Osteocyte (in vitro differentiated cells): ENCODE measurements at places on chromosomes 7 and 10.
A peak's percentile ranks its signal among the peaks of the same experiment; 100 is the strongest.

DNA sequence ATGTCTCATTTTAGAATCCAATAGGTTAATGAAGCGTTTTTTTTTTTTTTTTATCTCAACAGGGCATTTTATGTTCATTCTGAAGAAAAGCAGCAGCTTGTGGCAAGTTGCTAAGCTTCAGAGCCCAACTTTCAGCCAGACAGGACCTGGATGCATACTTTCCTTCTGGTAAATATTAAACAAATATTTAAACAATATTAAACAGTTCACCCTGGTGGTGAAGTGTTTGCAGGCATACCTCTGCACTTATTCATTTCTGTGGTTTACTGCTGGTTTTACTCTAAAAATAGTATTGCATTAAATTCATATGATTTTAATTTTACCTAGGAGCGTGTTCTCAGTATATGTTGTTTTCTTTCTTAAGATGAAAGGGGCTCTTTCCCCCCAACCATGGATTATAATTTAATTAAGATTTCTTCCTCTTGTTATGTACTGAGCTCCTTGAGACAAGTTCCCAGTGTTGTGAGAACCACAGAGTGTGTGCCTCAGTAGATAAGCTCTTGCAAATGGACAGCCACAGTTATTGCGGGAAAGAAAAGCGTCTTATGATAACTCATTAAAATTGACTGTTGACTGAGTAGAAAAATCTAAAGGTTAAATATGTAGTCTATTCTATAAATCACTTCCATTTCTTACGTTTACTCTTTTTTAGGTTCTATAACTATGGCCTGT is 155.8 kb downstream of the MALRD1 start:
- no peak for DNase-seq

GRCh38 chr10:18675086-18675801 is 16.0 kb downstream of the ARL5B start:
- DNase-seq = no peak

DNA sequence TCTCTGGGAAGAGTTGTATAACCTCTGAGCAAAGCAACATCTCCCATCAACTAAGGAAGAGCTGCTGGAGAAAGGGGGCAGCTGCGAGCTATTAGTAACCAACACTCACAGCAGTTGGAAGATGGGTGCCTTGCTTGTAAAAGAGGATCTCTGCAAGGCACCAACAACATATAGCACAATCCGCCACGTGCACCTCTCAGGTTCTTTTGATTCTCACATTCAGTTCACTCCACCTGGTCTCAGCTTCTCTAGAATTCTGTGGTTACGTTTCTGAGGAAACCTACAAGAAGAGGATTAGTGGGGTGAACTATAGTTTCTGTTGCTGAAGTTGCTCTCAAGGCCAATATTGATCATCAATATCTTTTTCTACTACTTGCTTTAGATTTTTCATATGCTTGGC is 117.1 kb downstream of the RPS24 start:
- DNase-seq = no peak

DNA sequence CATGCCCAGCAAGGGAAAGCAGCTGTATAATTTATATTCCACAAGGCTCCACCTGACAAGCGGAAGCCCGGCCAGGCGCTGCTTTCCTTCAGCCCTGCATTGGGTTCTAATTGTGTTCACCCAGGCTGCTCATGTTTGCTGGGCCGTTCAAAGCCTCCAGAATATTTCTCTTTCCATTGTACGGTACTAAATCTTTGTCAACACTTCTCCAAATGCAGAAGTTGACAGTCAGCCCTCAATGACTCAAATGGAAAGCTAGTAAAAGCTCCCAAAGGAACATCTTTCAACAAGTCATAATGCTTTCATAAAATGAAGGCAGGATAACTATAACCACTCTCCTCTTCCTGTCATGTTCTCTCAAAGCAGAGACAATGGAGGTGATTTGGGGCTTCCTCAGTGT is 17.8 kb upstream of the CPXM2 start:
- DNase-seq = no peak

DNA sequence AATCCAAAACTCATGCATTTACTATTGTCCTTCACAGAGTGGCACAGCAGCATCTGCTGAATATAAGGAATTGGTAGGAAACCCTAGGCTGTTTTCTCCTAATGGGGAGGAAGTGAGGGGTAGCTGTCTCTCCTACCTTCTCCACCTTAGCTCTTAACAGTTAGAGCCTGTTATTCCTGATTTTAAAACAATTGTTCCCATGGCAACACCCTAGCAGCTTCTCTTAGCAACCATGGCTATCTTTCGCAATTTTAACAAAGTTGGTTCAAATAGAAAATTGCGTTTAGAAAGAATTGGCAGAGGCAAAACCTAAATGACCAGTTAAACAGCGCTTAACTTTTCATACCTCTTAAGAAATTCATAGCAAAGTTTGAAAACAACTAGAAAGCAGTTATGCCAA is 603.4 kb upstream of the AUTS2 start:
- DNase-seq = no peak

DNA sequence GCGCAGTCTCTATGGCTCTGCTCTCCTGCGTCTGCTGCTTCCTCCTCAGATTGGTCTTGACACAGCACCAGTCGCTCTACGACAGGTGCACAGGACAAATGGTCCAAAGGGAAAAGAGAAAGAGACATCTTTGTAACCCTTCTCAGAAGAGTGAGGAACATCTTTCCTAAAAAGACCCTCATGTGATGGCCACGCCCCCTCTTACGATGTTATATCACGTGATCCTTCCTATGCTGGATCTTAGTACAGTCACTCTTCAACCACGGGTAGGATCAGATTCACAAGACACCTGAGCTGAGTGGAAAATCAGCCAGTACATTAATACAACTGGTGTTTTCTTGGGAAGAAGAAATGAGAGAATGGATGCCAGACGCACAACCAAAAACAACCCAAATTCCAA is 262.2 kb upstream of the CELF2 start:
- no peak for DNase-seq

DNA sequence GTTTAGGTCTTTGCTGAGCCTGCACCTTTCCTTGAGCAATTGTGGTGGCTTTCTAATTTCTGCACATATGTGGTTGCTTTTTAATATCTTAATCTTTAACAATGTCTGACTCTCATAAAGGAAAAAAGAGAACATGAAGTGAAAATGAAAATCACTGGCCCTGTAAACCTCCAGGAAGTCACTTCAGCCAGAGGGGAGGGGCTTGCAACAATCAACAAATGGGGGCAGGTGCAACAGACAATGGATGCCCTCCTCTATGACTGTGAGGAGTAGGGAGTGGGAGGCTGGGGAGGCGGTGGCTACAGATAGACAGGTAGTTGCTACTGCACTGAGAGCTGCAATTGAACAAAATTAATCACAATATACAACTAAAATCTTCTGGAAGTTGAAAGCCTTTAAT is 1377.4 kb downstream of the XPNPEP1 start:
- DNase-seq = no peak

GRCh38 chr10:125160856-125161706 is 718 bp upstream of the CTBP2 start:
- peak; percentile 88 for DNase-seq

GRCh38 chr10:110773693-110774068 is 98.0 kb upstream of the PDCD4 start:
- no peak for DNase-seq

DNA sequence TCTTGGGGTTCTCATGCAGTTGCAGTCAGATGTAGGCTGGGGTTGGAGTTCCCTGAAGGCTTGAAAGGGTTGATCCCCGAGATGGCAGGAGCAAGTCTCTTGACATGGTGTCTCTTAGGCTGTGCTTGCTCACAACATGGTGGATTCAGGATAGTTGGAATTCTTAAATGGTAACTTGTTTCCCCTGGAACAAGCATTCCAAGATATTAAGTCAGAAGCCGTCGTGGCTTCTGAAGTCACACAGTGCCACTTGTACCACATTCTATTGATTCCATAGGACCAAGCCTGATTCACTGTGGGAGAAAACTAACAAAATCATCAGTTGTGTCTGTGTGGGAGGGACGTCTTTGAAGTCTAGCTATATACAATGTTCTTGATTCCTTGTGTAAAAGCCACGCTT is 3.5 kb upstream of the SLC35B4 start:
- DNase-seq = no peak

GRCh38 chr7:111224354-111225231 is 133.7 kb downstream of the LRRN3 start:
- DNase-seq = no peak

- no peak for DNase-seq
These were observed 36.4 kb upstream of the FERD3L start for GRCh38 chr7:19181634-19182033.

DNA sequence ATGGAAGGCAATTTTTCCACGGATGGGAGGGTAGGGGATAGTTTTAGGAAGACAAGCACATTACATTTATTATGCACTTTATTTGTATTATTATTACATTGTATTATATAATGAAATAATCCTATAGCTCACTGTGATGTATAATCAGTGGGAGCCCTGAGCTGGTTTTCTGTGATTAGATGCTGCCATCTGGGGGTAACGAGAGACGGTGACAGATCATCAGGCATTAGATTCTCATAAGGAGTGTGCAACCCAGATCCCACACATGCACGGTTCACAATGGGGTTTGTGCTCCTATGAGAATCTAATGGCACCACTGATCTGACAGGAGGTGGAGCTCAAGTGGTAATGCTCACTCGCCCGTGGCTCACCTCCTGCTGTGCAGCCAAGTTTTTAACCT is 103.9 kb upstream of the STK17A start:
- no peak for DNase-seq

DNA sequence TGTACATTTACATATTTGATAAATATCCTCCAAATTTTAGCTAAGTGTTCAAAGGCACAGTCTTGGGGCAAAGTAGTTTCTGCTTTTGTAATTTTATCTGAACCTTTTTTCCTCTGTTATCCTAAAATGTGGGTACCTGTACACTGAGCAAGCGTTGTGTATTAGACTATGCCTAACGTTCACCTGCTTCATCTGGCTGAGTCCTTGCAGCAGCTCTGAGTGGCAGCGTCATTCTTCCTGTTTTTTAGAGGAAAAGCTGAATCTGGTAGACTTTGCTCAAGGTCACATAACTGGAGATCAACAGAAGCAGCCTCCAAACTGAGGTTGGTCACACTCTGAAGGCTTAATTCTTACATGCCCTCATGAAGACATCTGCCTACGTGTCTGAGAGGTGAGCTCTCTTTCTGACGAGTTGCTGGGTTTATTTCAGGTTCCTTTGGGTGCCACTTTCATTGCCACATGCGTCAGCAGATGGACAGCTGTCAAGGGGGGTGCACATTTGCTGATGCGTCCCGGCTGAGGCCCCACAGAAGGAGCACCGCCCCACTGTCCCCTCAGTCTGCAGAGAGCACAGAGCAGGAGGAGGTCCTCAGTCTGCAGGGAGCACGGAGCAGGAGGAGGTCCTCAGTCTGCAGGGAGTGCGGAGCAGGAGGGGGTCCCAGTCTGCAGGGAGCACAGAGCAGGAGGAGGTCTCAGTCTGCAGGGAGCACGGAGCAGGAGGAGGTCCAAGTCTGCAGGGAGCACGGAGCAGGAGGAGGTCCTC is 406.5 kb upstream of the SHH start:
- DNase-seq = peak; percentile 66

GRCh38 chr7:43823941-43824340 is 45.4 kb downstream of the MRPS24 start:
- DNase-seq = no peak

DNA sequence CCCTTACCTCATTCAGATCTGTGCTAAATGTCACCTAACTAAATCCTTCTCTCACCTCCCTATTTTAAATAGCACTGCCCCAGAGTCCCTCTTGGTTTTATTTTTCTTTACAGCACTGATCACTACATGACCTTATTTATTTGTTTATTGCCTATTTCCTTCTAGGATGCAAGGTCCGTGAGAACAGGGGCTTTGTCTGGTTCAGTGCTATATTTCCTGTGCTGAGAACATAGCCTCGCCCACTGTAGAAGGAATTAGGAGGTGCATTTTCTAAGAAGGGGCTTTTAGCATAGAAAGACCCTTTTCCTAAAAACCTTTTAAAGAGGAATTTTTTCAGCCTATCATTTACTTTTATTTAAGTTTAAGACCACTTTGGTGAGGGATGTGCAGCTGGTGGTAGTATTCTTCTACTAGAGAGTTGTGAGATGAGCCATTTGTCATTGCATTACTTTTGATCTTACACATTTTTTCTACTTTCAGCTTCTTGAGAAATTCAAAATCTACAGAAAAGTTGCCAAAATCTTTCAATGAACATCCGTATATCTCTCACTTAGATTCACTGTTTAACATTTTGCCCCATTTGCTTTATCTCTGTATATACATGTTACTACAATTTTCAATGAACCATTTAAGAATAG is 13.5 kb upstream of the PCGF5 start:
- DNase-seq = no peak

- no peak for DNase-seq
These were observed 586.4 kb upstream of the SEMA3D start for GRCh38 chr7:85773116-85773728.

DNA sequence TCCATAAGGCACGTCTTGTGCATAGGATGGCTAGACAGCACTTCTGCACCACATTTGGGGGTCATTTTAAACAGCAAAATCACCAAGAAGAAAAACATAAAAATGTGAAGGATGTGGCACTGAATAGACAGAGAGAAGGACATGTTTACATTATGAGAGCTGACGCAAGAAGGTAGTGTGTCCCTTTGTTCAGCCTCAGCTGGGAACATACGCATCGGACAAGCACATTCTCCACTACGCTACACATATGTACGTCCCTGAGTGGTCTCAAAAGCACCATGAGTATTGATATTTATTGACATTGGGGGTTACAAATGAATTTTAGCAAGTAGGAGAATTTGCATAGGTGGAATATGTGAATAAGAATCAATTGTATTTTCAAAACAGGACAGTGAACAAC is 20.2 kb downstream of the DDC start:
- no peak for DNase-seq
